ENCODE measurements at places on chromosomes 3 and 15.

GRCh38 chr3:18389108-18389733 is 35.9 kb downstream of the SATB1 start:
- peak; percentile 46 for DNase-seq

DNA sequence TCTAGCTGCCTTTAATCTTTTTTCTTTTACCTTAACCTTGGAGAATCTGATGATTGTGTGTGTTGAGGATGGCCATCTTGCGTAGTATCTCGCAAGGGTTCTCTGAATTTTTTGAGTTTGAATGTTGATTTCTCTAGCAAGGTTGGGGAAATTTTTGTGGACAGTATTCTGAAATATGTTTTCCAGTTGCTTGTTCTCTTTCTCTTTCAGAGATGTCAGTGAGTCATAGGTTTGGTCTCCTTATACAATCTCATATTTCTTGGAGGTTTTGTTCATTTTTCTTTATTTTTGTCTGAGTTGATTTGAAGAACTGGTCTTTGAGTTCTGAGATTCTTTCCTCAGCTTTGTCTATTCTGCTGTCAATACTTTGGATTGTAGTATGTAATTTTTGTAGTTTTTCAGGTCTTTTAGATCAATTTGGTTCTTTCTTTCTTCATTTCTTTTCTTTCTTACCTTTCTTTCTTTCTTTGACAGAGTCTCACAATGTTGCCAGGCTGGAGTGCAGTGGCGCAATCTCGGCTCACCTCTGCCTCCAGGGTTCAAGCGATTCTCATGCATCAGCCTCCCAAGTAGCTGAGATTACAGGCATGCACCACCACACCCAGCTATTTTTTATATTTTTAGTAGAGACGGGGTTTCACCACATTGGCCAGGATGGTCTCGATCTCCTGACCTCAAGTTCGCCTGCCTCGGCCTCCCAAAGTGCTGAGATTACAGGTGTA is 366.4 kb upstream of the RASGRP1 start:
- no peak for DNase-seq

DNA sequence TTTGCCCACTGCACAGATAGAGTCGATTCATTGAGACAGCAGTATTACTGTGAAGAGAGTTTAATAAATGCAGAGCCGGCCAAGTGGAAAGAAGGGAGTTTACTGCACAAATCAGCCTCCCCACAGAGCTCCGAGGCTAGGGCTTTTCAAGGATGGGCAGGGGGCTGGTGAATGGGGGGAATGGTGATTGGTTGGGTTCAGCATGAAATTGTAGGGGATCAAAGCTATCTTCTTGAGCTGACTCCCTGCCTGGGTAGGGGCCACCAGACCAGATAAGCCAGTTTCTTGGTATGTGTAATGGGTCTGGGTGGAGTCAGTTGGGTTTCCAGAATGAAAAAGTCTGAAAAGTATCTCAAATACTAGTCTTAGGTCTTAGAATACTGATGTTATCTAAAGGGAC is 66.6 kb downstream of the SYNPR start:
- DNase-seq: no peak

- DNase-seq: no peak
Observed at GRCh38 chr15:90188914-90189748, 12.0 kb upstream of the SEMA4B start.

DNA sequence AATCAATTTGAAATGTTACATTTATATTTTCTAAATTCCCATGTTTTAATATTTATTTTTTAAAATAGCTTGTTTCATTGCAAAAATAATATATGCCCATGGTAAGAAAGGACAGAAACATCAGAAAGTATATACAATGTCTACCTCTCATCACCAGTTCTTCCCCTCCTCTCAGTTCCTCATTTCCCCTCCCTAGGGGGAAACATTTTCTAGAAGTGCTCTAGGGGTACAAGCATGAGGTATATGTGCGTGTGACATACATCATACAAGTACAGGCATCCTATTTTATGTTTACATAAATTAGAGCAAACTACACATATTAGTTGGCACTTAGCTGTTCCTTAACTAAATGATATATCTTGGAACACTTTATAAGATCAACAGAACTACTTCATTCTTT is 189.3 kb upstream of the VEPH1 start:
- DNase-seq: no peak

DNA sequence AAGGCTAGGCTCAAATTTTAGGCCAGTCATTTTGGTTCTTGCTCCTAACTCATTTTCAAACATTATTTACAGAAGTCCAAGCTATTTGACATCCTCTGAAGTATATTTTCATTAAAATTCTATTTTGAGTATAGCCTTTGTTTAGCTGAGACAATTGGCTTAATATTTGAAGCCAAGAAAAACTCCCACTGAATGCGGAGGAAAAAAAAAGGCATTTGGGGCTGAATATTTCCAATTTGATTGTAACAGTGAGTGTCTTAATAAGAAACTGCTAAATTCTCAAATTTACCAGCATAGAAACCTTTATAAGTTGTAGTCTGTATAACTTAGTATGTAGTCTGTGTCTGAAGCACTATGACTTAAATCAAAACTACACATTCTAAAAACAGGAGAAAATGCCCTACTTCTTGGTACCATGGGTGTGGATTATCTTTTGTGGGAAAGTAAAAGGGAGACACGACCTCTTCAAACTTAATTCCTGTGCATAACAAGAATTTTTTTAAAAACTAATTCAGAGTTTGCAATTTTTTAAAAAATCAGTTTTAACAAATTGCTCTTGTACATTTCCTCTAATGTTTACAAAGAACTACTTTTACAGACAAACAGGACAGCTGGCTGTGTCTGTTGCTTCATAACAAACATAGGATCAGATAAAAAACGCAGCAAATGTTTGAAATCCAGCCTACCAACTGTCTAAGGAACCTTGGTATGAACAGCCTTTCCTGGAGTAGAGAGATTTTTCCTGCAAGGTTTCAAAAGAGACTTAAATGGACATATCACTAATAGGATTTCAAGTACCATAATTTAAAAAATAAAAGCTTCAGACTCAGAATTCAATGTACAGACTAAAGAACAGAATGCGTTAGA is 52.7 kb upstream of the LMOD3 start:
- no peak for DNase-seq
